ENCODE measurements at places on chromosomes 7 and 10. TPM values are rescaled to one million over a fixed set of nuclear protein-coding genes. Genes with fewer than 3 reads are reported as not detected.

GRCh38 chr10:94088926-94089381 is 95.2 kb downstream of the PLCE1 start:
- no peak for DNase-seq

GRCh38 chr7:157844141-157844540 is 507.3 kb downstream of the DNAJB6 start:
- DNase-seq = no peak

C10orf67 gene
- total RNA-seq = not detected

ADAM8 gene
- total RNA-seq = 35.3 TPM

- DNase-seq = no peak
These were observed 123.5 kb downstream of the ITGB8 start for GRCh38 chr7:20454202-20454601.

GRCh38 chr10:107163881-107164861 is at the start of gene SORCS1:
Gene SORCS1, minus strand, starts transcription at chr10:107164706.
- DNase-seq = no peak

DNA sequence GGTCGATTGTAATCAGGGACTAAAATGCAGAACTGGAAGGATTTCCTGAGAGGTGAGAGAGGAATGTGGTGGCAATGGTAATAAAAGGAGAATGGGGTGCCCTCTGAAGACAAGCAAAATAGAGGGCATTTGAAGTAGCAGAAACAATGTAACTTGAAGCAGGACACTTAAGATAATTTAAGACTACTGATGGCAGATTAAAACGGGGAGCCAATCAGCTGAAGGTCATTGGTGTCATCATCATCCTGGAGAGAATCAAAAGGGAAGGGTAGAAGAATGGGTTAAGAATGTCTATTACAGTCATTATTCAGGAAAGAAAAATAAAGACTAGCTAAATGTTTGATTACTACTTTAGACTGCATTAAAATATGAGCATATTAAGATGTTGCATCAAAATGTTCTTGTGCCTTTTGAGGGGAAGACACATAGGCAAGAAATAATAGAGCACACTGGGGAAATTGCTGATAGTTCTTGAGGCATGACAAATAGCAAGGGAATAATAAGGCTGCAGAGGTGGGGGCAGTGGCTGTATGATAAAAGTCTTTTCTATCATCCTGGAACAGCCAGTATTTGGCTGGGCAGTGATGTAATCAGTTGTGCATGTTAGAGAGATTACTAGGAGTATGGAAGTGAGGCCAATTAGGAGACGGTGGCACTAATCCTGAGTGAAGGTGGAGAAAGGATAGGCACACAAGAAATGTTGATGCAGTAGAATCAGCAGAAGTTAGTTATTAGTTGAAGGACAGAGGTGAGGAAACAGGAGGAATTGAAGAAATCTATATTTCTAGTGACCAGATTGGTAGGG is 60.2 kb downstream of the CCDC71L start:
- DNase-seq = no peak

DNA sequence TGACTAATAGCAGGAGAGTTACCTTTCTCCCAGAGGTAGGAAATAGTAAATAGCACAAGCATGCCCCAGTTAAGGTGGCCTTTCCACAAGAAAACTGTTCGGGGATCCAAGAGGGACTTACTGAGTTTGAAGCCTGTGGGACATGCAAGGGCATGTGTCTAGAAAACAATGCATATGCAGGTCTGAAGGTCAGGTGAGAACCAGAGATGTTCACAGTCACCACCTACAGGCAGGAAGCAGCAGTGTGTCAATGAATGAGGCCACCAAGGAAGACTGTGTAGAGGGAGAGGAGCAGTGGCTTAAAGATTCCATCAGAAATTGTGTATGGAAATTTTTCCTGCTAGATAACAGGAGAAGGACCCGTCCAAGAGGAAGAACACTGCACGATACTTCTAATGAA is 66.0 kb downstream of the CALD1 start:
- no peak for DNase-seq

- DNase-seq = no peak
These were observed 61.1 kb downstream of the SGCE start for GRCh38 chr7:94594882-94595281.

CCL24 gene
- not detected for total RNA-seq

GRCh38 chr10:8487346-8487745 is 432.9 kb downstream of the GATA3 start:
- no peak for DNase-seq

GRCh38 chr7:98641646-98642500 is 24.8 kb downstream of the NPTX2 start:
- no peak for DNase-seq

DNA sequence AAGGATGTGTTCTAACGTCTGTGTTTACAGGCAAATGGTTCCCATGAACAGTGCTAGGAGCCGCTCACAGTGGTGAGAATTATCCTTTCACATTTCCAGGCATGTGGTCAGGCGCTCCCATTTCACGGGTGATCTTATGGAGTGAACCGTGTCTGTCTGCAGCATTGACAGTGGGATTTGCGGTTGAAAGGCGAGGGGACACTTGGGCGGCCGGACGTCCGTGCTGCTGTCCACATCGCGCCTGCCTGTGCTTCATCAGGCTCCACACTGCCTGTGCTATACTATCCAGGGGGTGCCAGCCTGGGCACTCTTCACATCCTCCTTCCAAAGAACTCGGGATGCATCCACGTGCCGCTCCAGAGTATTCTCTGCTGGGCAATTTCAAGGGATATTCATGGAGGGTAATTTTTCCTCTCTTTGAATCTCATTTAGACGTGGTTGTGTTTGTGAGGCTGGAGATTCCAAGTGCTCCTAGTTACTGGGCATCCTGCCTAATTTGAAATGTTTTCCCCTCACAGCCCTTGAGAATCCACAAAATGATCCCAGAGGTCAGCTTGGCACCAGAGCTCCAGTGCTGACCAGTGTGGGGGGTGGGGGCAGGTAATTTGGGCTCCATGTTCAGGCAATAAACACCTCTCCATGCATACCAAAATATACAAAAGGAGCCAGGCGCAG is 61.9 kb upstream of the EBF3 start:
- no peak for DNase-seq

KLF6 gene
- 171 TPM for total RNA-seq

GRCh38 chr7:55536619-55537457 is 35.5 kb downstream of the VOPP1 start:
- no peak for DNase-seq

DNA sequence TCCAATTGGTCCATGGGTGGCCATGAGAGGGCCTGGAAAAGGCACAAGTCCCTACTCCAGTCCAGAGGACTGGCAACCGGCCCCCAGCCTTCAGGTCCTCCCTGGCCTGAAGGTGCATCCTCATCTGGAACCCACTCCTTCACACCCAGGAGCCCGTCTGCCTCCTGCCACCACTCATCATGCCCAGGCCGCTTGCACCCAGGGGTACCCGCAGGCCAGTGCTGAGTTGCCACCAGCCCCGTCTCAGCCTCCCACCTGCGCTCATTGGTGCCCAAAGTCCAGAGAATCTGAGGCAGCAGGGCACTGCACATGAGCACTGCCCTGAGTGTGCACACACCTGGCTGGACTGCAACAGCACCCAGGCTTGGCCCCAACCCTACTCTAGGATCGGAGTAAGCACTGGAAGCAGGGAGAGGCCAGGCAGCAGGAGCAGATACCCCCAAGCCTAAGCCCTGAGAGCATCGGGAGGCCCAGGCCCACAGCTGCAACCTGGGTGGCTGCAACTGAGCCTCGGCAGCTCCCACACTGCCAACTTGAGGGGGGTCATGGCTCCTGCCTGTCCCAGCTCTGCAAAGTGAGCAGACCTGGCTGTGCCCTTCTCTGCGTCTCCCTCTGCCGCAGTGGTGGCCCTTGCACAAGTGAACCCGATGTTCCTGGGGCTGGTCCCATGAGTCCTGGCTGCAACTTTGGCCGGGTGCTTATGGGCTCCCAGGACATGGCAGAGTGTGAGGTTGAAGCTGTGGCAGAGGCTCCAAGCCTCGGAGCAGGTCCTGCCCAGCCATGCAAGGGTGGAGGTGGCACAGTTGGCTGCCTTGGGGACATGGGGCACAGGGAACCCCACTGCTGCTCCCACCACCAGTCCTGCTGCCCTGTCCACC is 44.3 kb downstream of the TCERG1L start:
- no peak for DNase-seq

NCF1 gene
- 1.9 TPM for total RNA-seq

- DNase-seq = no peak
These were observed 83.4 kb downstream of the NEURL1 start for GRCh38 chr10:103576862-103577261.

Measured in ureter (tissue), 1 donor.